Kidney (tissue), 22 donors: ENCODE measurements at places on chromosomes 7 and 10. TPM values are rescaled to one million over a fixed set of nuclear protein-coding genes. Genes with fewer than 3 reads are reported as not detected.

GRCh38 chr10:96858706-96859050, 26.6 kb downstream of the LCOR start:
- H3K27ac ChIP-seq: no peak overlapping the region
- peaks cover 2% of the 10 kb centered on the region for H3K4me1 ChIP-seq
- DNase-seq: no peak
- H3K36me3 ChIP-seq: no peaks in the 10 kb centered on the region
- no peaks in the 10 kb centered on the region for H3K27me3 ChIP-seq

- H3K4me3 ChIP-seq: no peak overlapping the region
- no peak overlapping the region for H3K27ac ChIP-seq
- DNase-seq: peak; percentile 78
These were observed 120.3 kb downstream of the GATA3 start for GRCh38 chr10:8174762-8175161.

DNA sequence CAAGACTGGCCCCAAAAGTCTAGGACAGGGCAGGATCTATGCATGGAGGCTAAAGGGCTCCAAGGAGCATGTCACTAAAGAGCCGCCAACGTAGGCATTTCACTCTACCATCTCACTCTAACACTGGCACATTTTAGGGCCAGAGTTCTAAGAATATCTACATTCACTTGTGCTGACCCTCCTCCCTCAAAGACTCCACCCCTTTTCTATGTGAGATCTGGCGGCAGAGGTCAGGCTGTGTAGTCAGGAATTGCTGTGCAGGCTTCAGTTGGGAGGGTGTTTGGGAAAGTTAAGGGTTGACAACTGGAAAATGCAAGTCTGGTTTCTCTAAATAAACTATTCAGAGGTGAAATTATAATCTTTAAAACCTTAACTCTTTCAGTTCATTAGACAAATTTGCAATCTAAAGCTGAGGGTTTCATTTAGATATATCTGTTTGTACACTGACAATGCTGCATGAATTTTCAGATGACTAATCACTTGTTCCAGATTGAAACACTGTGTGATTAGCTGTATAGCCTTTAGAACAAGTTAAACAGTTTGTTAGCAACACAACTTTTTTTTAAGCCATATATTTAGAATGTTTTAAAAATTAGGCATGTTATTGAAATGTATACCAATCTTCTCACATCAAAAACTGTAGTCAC, 18.2 kb downstream of the LMOD2 start:
- no peak for DNase-seq
- peaks cover 3% of the 10 kb centered on the region for H3K4me1 ChIP-seq
- no peak overlapping the region for H3K4me3 ChIP-seq
- H3K27me3 ChIP-seq: no peaks in the 10 kb centered on the region

The CPA5 gene
- polyA plus RNA-seq: 0.54 TPM

The ANKRD7 gene
- polyA plus RNA-seq: 1.3 TPM

The IMPDH1 gene
- polyA plus RNA-seq: 20.9 TPM

The PIP4K2A gene
- 12.2 TPM for polyA plus RNA-seq

DNA sequence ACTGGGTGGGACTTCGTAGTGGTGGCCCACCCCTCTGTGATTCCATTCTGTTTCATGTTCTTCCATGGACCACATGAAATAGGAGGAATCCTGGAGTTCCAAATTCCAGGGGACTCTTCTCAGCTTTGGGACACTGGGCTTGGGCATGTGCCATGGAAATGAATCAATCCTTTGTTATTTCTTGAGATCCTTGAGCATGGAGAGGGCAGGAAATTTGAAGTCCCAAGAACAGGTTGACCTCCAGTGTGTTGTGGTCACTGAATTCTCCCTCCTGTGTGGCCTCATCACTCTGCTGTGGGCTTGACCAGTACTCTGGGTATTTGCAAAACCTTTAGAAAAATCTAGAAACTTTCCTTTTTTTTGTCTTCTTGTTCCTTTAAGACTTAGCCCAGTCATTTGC, 22.7 kb downstream of the TACR2 start:
- no peaks in the 10 kb centered on the region for H3K27me3 ChIP-seq
- H3K4me1 ChIP-seq: no peaks in the 10 kb centered on the region
- DNase-seq: no peak
- peaks cover 8% of the 10 kb centered on the region for H3K36me3 ChIP-seq

DNA sequence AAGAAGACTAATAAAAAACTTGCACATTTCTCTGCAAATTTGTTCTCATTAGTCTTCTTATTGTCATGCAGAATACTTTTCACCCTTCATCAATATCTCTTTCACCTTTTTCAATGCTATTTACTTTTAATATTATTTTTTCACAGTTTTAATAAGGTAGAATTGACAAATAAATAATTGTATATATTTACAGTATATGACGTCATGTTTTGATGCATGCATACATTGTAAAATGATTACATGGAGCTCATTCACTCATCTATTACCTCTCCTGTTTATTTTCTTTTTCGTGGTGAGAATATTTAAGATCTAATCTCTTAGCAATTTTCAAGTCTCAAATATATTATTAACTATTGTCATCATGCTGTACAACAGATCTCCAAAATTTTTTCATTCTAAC, 658.2 kb upstream of the MKI67 start:
- H3K4me1 ChIP-seq: no peaks in the 10 kb centered on the region
- H3K4me3 ChIP-seq: no peak overlapping the region
- no peaks in the 10 kb centered on the region for H3K36me3 ChIP-seq
- H3K27me3 ChIP-seq: no peaks in the 10 kb centered on the region
- no peak for DNase-seq

The CREB5 gene
- polyA plus RNA-seq: 3.4 TPM

The C10orf95 gene
- polyA plus RNA-seq: 0.62 TPM

DNA sequence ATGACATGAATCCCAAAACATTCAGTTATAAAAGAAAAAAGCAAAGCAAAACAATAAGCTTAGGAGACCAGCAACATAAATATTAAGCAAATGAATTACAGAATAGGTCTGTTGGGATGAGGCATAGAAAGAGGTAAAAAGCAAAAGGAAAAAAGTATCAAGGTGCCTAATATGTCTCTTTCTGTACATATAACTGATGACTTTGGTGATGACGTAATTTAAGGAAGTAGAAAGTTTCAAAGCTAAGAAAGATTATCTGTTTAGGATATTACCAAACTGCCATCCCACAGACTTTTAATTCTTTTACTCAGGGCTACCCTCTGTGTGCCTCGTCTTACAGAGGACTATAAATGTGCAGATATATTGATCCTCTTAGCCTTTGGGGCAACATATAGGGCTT, 1066.5 kb downstream of the SORCS3 start:
- no peak overlapping the region for H3K4me3 ChIP-seq
- no peak overlapping the region for H3K27ac ChIP-seq
- H3K36me3 ChIP-seq: no peaks in the 10 kb centered on the region

DNA sequence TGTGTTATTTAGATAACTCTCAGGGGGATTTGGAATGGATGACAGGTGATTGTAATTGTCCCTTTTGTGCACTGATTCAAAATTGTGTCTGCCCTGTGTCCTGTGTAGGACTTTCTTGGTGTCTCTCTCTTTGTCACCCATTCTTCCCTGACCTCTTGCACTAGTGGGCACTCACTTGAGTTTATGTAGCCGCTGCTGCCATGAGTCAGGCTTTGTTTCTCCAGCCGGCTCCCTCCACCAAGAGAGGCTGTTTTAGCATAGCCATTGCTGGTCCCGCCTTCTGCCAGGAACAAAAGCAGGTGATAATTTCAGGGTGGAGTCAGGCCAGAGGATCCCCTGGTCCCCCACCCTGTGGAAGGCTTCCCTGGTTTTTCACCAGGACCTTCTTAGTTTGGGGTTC, 8.4 kb downstream of the COL17A1 start:
- no peaks in the 10 kb centered on the region for H3K4me1 ChIP-seq
- no peak overlapping the region for H3K27ac ChIP-seq
- no peak overlapping the region for H3K4me3 ChIP-seq
- DNase-seq: no peak
- H3K27me3 ChIP-seq: no peaks in the 10 kb centered on the region
- H3K36me3 ChIP-seq: no peaks in the 10 kb centered on the region

The DEPP1 gene
- polyA plus RNA-seq: 44.4 TPM

DNA sequence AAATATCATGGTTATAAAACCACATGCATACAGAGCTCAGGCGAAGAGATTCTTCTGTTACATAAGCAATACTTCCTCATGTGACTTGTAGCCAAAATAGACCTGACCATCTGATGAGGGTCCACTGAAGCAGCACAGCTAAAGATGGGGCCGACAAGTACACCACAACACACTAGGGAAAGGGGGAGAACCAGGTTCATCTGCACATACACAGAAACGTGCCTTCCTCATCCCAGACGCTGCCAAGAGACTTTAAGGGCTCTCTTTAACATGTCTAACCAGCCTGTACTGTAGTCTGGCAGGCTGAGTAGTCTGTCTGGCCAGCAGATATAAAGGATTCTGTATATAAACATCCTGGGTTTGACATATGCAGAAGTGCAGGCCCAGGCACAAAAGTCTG, 30.3 kb downstream of the ERCC6 start:
- H3K4me3 ChIP-seq: no peak overlapping the region
- H3K36me3 ChIP-seq: no peaks in the 10 kb centered on the region
- DNase-seq: no peak
- H3K27ac ChIP-seq: no peak overlapping the region
- H3K4me1 ChIP-seq: no peaks in the 10 kb centered on the region

- no peaks in the 10 kb centered on the region for H3K4me1 ChIP-seq
- DNase-seq: no peak
- H3K27me3 ChIP-seq: no peaks in the 10 kb centered on the region
- no peak overlapping the region for H3K27ac ChIP-seq
- no peak overlapping the region for H3K4me3 ChIP-seq
These were observed 83.6 kb downstream of the CD36 start for GRCh38 chr7:80721883-80722615.

The STEAP1 gene
- polyA plus RNA-seq: 6.3 TPM

DNA sequence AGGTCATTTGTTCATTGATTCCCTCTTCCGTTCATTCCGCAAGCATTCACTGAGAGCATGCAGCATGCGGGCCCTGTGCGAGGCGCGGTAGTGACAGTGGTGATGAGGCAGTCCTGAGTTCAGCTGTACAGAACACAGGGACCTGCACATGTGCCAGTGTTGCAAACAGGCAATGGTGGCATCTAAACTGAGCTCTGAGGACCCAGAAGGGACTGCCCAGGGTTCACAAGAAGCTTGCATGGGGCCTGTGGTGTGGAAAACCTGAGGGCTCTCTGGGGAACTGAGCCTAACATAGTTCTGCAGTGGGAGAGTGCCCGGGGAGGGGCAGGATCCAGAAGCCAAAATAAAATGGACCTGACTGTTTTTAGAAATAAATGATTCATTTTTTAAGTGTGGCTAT, 13.2 kb downstream of the ZNF488 start:
- no peak overlapping the region for H3K27ac ChIP-seq
- H3K4me3 ChIP-seq: no peak overlapping the region
- H3K27me3 ChIP-seq: no peaks in the 10 kb centered on the region
- DNase-seq: no peak
- H3K4me1 ChIP-seq: no peaks in the 10 kb centered on the region
